ENCODE measurements at places on chromosomes 12 and 14.

- H3K27me3 ChIP-seq = no peaks in the 10 kb centered on the region
- H3K27ac ChIP-seq = no peak overlapping the region
- H3K36me3 ChIP-seq = 0 out of 2 replicates have a peak, but pooled peaks cover 3% of the 10 kb centered on the region
Measured at GRCh38 chr14:69373104-69373503, 25.0 kb downstream of the ERH start.

GRCh38 chr12:630656-631632 is 32.3 kb downstream of the NINJ2 start:
- DNase-seq = no peak
- H3K36me3 ChIP-seq = no peaks in the 10 kb centered on the region
- peak overlapping the region; percentile 84 for H3K27ac ChIP-seq
- no peaks in the 10 kb centered on the region for H3K27me3 ChIP-seq
- no peak overlapping the region for H3K4me3 ChIP-seq

GRCh38 chr14:67674139-67674479 is 323 bp downstream of the VTI1B start:
- H3K4me3 ChIP-seq = peak overlapping the region; percentile 92
- H3K27ac ChIP-seq = peak overlapping the region; percentile 92
- H3K4me1 ChIP-seq = peaks cover 14% of the 10 kb centered on the region
- DNase-seq = peak; percentile 83

GRCh38 chr14:43522901-43523300 is 984.2 kb downstream of the FSCB start:
- H3K27me3 ChIP-seq = no peaks in the 10 kb centered on the region

DNA sequence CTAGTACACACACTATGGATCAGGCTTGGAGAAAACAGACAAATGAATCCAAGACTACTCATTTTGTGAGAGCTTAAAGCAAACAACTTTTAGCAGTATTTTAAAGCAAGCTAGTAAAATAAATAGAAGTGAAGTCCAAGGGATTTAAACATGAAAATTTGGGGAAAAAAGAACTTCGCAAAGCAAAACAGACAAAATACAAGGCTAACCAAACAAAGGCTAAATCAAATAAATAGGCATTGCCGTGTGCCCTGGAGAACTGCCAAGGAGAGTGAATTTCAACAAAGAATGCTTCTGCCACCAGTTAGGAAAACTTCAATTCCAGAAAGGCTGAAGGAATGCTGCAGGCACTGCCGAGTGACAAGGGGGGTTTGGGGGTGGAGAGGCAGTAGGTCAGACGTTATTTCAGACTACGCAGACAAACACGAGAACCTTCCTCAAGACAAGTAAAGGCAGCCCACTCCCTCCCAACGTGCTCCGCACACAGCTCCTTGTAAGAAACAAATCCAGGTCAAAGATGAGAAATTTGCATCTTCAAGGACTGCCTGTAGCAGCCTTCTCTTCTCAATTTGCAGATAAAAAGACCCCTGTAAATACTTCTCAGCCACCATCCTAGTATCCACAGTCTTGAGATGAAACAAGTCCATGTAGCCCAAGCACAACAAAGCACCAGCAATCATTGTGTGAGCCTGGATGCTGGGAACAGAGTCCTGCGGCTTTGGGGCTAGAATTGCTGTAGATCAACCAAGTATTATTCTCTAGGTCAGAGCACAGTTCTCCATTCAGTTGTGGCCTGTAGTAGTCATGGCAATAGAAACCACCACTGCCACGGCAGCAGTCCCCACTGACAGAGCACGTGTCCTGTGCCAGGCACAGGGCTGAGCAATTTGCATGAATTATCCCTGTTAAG is 43.3 kb downstream of the EFCAB11 start:
- H3K36me3 ChIP-seq = no peaks in the 10 kb centered on the region
- no peak overlapping the region for H3K4me3 ChIP-seq
- no peaks in the 10 kb centered on the region for H3K27me3 ChIP-seq

GRCh38 chr12:24470050-24470449 is 478.9 kb downstream of the BCAT1 start:
- H3K36me3 ChIP-seq = no peaks in the 10 kb centered on the region
- no peak overlapping the region for H3K4me3 ChIP-seq
- H3K4me1 ChIP-seq = no peaks in the 10 kb centered on the region
- DNase-seq = no peak
- no peak overlapping the region for H3K27ac ChIP-seq

- H3K27ac ChIP-seq = no peak overlapping the region
- no peaks in the 10 kb centered on the region for H3K36me3 ChIP-seq
- no peak for DNase-seq
- no peaks in the 10 kb centered on the region for H3K27me3 ChIP-seq
Measured at GRCh38 chr12:77808534-77808933, 22.2 kb upstream of the NAV3 start.

GRCh38 chr14:70894868-70895267 is 12.4 kb upstream of the PCNX1 start:
- no peaks in the 10 kb centered on the region for H3K27me3 ChIP-seq
- H3K27ac ChIP-seq = no peak overlapping the region
- H3K36me3 ChIP-seq = no peaks in the 10 kb centered on the region
- H3K4me3 ChIP-seq = no peak overlapping the region
- H3K4me1 ChIP-seq = peaks cover 56% of the 10 kb centered on the region

GRCh38 chr12:132343294-132344004 is 14.1 kb upstream of the GALNT9 start:
- peaks cover 32% of the 10 kb centered on the region for H3K27me3 ChIP-seq
- DNase-seq = no peak
- no peak overlapping the region for H3K4me3 ChIP-seq

GRCh38 chr14:21298358-21298757 is 18.5 kb downstream of the RPGRIP1 start:
- no peak for DNase-seq
- H3K27me3 ChIP-seq = peaks cover 23% of the 10 kb centered on the region
- no peak overlapping the region for H3K4me3 ChIP-seq
- no peak overlapping the region for H3K27ac ChIP-seq
- H3K4me1 ChIP-seq = no peaks in the 10 kb centered on the region

- H3K4me1 ChIP-seq = peaks cover 17% of the 10 kb centered on the region
- peak; percentile 55 for DNase-seq
- peaks cover 15% of the 10 kb centered on the region for H3K36me3 ChIP-seq
- no peaks in the 10 kb centered on the region for H3K27me3 ChIP-seq
Measured at GRCh38 chr14:58298477-58299400, at the start of gene ARID4A. Gene ARID4A (plus strand): TSS chr14:58298555. CDS start chr14:58299855, 1,300 bp downstream.

- no peaks in the 10 kb centered on the region for H3K36me3 ChIP-seq
- no peak for DNase-seq
- peaks cover 28% of the 10 kb centered on the region for H3K27me3 ChIP-seq
- no peaks in the 10 kb centered on the region for H3K4me1 ChIP-seq
- no peak overlapping the region for H3K27ac ChIP-seq
Measured at GRCh38 chr12:113443030-113443539, 20.9 kb downstream of the SDSL start.

DNA sequence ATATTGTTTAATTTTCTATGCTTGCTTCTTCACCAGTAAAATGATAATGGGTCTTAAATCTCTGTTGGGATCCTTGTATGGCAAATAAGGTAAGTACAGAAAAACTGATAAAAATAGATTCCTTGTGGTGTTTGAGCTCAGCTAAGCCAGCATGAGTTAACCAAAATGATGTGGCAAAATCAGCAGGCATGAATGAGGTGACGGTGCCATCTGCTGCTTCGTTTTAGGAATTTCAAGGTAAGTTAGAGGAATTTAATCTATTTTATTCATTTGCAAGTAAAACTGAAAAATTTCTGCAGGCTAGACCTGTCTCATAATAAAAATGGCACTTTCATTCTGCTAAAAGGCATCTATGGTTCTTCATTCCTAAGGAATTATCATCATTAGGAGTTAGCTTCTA is 10.0 kb upstream of the CLEC7A start:
- H3K4me1 ChIP-seq = peaks cover 14% of the 10 kb centered on the region
- no peak overlapping the region for H3K27ac ChIP-seq
- H3K36me3 ChIP-seq = no peaks in the 10 kb centered on the region
- peak; percentile 80 for DNase-seq
- H3K4me3 ChIP-seq = no peak overlapping the region

DNA sequence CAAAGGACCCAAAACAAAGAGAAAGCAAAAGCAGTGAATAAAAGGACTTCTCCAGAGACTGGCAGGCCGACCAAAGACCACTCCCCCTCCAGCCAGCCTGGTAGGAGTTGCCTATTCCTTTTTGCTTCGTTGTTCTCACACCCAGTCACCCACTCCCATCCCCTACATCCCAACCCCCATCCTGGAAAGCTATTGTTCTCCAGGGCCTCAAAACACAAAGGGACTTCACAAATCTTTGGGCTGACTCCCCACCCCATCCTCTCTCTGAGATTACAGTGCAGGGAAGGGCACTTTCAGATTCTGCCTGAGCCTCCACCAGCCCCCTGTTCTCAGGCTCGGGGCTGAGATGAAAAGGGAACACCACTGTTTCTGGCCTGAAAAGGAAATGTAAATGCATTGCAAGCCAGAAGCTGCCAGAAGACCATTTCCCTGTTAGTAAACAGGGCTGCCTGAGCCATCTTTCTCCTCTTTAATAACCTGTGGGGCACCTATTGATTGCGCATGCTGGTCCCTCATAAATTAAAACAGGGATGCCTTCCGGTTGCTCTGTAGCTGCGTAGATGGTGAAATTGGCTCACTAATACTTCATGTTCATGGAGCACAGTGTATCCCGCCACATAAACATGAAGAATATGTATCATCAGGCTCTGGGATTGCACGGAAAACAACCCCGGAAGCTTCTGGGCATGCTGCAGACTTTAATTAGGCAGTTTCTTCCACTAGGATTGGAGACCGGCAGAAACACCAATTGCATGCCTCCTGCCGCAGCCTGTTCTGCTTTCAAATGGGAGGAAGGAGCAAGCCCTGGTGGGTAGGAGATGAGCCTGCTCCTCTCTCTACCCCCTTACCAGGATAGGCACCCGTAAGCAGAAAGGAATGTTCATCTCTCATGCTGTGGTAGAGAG is 130.3 kb upstream of the FUT8 start:
- H3K4me1 ChIP-seq = peaks cover 26% of the 10 kb centered on the region
- peak overlapping the region; percentile 58 for H3K27ac ChIP-seq
- DNase-seq = peak; percentile 77
- peak overlapping the region; percentile 15 for H3K4me3 ChIP-seq
- H3K27me3 ChIP-seq = no peaks in the 10 kb centered on the region
- no peaks in the 10 kb centered on the region for H3K36me3 ChIP-seq

DNA sequence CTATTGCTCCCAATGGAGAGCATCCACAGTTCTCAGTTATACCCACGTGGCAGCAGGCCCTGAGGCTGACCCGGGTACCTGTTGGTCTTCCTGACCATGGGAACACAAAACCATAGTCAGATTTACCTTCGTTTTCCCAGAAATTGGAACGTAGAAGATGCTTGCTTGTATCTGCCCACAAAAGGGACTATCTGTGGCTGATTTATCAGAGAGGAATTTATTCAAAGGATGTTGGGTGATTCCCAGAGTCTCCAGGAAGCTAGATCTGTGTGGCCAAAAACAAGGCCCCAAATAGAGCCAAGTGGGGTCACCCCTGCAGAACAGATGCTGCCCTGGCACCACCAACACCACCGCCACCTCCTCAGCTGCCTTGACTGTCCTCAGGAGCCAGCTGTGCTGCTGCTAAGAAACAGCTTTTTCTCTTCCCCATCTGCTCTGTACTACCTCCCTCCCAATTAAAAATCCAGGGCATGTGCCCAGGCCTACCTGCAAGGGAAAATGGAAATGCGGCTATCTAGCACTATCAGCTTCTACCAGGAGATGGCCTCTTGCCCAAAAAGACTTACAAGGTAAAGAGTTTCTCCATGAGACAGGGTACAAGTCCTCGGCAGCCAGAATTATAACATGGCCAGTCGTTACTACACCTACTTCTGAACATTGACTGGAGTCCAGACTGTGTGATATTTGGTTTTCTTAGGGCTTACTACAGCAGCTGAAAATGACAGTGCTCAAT is 128.6 kb upstream of the PLEKHG7 start:
- H3K27ac ChIP-seq = no peak overlapping the region
- no peak overlapping the region for H3K4me3 ChIP-seq
- H3K36me3 ChIP-seq = no peaks in the 10 kb centered on the region
- no peaks in the 10 kb centered on the region for H3K27me3 ChIP-seq
- H3K4me1 ChIP-seq = peaks cover 10% of the 10 kb centered on the region
- peak; percentile 35 for DNase-seq

DNA sequence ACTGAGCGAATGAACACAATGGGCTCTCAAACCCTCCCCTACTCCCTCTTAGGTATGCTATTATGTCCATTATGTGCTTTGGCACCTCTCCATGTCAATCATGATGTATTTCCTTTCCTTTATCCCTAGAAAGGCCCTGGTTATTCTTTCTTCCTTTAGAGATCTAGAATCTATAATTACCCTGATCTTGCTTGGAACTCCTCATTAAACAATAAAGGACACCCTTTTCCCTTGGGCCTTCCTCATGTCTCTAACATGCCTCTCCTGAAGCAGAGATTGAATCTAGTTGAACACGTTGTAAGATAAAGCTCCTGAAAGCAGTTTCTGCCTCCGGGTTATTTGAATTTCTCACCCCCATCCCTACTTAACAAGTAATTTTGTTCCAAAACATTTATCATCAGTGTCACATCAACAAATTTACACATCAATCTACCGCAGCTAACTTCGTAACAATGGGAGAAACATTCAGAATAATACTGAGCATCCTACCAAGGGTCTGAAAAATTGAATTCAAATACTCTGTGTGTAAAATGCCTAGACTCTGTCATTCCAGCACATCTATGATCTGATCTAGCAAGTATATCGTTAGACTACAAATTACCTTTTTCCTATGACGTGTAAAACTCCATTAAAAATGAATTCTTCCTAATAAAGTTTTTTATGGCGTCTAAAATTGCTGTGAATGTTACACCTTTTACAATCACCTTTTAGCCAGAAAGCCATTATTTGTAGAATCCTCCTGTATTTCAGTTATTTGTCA is 5.4 kb downstream of the USP44 start:
- H3K4me1 ChIP-seq = peaks cover 7% of the 10 kb centered on the region
- no peak overlapping the region for H3K27ac ChIP-seq
- H3K4me3 ChIP-seq = no peak overlapping the region
- H3K36me3 ChIP-seq = no peaks in the 10 kb centered on the region

DNA sequence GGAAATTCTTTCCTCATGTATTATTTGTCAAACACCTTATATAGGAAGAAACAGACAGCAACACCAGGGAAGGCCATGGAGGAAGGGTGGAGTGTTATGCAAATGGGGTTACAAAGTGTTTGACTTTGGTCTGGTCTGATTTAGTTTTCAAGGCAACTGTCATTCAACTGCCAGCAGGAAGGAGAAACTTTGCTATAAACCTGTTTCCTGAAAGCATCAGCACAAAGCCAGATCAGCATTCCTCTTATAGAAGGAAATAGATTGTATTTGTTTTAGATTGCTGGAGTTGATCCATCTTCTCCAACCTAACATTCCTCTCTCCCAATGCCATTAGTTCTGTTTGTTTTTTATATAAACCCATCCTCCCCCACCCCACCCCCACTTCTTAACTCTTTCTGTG is 65.7 kb downstream of the STAB2 start:
- H3K4me1 ChIP-seq = peaks cover 1% of the 10 kb centered on the region
- no peaks in the 10 kb centered on the region for H3K36me3 ChIP-seq
- no peak overlapping the region for H3K27ac ChIP-seq
- DNase-seq = no peak

- no peaks in the 10 kb centered on the region for H3K27me3 ChIP-seq
- DNase-seq = no peak
- no peak overlapping the region for H3K4me3 ChIP-seq
- no peak overlapping the region for H3K27ac ChIP-seq
Measured at GRCh38 chr12:28750946-28751685, 398.0 kb upstream of the FAR2 start.

Measured in GM23248 (cell line).